Cerebellar nuclear complex (tissue), 1 donor: ENCODE measurements at places on chromosomes 6 and 20.

DNA sequence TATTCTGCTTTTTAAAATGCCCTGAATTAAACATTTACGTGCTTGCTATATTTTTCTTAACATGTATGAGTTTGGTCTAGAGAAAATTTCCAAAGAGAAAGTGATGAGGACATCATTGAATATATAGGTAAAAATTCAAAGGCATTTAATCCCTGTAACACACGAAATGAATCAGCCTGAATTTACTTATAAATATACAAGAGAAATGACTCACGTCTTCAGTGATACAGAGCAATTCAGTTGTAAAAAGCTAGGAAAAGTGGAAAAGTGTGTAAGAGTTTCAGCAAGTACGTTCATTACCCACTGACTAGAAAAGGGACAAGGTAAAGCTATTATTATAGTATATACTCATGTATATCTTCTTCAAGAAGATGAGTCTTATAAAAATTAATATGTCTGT, 124.8 kb downstream of the HIVEP1 start:
- DNase-seq = no peak

GRCh38 chr20:48329676-48330664, 497.8 kb downstream of the PREX1 start:
- no peak for DNase-seq

GRCh38 chr6:64483956-64484499, 848.4 kb downstream of the PHF3 start:
- no peak for DNase-seq

- DNase-seq = no peak
These were observed 25.8 kb downstream of the ANKRD6 start for GRCh38 chr6:89458704-89459103.

GRCh38 chr6:170116636-170117035, 174.2 kb downstream of the DLL1 start:
- no peak for DNase-seq
